Fibroblast of pulmonary artery (primary cell): ENCODE measurements at places on chromosomes 13 and 19.

- no peak for DNase-seq
Measured at GRCh38 chr19:38417544-38418506, 8.2 kb downstream of the RASGRP4 start.

- DNase-seq: no peak
Measured at GRCh38 chr13:43111559-43112400, 88.4 kb downstream of the DNAJC15 start.

GRCh38 chr19:2561895-2562294 is 86.0 kb downstream of the GADD45B start:
- DNase-seq: no peak

DNA sequence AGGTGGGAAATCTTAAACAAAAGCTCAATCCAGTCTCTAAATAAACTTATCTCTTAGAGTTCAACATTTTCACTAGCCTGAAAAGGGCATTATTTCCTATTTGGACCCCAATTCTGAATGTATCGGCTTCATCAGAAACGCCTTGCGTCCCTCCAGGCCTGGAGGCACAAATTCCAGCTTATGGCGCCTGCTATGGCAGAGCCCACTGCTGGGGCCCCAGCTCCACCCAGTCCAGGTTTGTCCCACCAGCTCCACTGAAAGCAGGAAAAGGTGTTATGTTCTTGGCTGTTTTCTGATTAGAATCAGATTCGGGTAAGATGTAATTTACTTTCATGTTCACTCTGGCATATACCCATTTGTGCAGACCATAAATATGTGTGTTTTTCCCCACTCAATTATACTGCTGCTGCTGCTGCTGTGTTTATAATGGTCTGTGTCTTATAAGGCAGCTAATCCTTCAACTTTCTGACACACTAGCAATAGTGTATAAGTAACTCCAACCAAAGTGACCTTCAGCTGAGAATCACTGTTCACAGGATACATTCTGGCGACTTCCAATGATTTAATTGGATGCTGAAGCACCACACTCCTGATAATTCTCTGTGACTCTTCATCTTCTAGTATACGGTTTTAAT is 6.4 kb downstream of the IRS2 start:
- no peak for DNase-seq
